ENCODE measurements at places on chromosomes 2 and 18.

GRCh38 chr18:75112186-75113096, 96.5 kb downstream of the PTGR3 start:
- DNase-seq = no peak

GRCh38 chr2:176101842-176102241, 2.2 kb downstream of the HOXD12 start:
- no peak for DNase-seq

DNA sequence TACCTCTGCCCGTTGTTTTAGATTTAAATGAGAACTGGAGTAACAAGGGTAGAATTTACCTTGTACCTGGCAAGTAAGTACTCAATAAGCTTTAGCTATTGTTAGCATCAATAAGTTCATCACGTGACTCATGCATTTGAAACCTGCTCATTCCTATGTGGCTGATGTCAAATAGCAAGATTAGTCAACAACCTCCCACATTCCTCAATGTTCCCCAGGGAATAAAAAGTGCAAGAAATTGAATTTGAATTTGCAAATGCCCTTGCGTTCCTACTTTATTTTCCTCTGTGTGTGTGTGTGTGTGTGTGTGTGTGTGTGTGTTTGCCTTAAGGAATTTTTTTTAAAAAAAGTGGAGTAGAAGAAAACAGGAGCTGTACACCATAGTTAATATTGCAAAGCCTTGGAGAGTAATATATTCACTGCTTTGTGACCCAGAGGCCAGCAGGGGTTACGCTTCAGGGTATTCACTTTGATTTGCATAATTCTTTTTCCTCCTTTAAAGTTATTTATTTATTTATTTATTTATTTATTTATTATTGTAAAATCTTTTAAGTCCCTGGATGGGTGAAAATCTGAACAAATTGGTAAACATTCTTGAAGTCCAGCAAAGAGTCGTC, 43.9 kb upstream of the DNAH7 start:
- no peak for DNase-seq

DNA sequence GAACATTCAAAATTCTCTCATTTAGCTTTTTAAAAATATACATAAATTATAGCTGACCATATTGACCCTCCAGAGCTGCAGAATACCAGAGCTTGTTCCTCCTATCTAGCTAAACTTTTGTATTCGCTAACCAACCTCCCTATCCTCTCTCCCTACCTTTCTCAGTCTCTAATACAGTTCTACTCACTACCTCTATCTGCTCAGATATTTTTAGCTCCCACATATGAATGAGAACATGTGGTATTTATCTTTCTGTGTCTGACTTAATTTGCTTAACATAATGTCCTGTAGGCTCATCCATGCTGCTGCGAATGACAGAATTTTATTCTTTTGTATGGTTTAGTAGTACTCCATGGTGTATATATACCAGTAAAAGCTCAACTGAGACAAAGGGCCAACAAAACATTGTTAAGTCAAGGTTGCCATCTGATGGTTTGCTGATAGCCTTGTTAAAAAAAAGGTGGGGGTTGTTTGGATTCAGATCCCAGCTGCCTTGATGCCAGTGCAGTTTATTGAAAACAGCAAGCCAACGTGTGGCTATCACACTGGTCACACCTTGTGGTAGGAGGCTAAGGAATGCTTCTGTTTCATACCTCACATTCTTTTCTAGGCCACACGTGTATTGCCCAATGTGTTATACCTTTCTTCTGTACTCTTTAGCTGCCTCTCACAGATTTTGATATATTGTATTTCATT, 101.5 kb downstream of the VWA3B start:
- no peak for DNase-seq

DNA sequence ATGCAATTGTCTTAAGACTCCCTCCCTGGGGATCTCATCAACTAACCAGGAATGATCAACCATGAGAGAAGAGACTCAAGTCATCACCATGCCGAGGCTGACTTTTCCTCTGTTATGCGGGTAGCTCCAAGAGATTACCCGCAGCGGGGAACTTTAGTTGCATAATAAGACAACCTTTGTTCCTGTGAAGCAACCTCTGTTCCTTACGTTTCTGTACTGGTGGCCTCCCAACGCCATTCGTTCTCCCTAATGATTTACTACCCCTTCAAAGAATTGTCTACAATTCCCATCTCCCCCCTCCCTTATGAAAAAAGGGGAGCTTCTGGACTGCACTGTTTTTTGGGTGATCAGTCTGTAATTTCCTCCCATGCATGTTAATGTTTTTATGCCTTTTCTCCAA, 66.1 kb upstream of the LRPPRC start:
- no peak for DNase-seq

GRCh38 chr2:174997110-174997509, 8.1 kb downstream of the CHN1 start:
- no peak for DNase-seq

GRCh38 chr2:177889818-177890460, 182.6 kb downstream of the PDE11A start:
- no peak for DNase-seq

- DNase-seq = no peak
These were observed 42.4 kb upstream of the MTIF2 start for GRCh38 chr2:55311444-55311870.

- no peak for DNase-seq
These were observed 465.5 kb downstream of the XIRP2 start for GRCh38 chr2:167353605-167354280.

DNA sequence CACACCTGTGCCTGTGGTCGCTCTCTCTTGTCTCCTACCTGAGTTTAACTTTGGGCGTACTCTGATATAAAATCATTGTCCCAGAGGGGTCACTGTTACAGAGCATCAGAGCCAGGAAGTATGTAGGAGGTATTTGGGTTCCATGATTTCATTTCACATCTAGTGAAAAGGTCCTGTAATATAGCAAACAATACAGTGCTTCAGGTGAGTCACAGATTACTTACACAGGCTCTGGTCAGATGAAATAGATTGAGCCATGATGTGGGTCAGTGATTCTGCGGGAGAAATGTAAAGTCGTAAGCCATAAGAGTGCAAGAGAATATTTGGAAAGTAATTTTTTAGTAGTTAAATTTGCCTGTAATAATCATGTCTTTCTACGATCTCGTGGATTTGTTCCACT, 70.2 kb downstream of the SOCS6 start:
- no peak for DNase-seq

DNA sequence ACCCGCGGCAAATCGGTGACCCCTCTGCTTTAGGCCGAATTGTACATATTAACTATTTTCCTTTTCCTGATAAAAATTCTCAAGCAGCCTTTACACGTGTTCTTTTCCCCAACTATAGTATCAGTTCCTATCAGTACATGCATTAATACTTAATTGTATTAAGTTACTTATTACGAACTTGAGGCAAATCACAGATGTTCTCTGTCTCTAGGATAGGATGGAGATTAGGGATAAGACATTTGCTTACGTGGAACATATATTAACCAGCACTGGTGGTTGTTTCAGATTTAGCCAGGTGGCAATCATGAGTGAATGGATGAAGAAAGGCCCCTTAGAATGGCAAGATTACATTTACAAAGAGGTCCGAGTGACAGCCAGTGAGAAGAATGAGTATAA, 675 bp downstream of the GEMIN6 start:
- no peak for DNase-seq

DNA sequence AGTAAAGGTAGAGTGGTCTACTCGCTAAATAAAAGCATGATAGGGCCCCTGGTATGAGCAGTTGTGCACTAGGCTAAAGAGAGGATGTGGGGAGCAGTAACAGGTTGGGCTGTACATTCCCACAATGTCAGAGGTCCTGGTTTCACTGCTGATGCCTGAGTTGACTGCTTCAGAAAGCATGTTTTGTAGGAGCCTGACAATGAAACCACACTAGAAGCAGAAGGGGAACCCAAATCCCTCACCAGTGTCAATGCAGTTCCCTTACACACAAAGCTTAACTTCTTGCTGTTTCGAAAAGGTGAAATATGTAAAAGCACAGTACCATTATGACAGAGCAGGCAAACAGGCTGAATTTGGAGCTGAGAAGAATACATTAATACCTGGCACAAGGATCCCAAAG, 291.7 kb upstream of the KYNU start:
- no peak for DNase-seq

DNA sequence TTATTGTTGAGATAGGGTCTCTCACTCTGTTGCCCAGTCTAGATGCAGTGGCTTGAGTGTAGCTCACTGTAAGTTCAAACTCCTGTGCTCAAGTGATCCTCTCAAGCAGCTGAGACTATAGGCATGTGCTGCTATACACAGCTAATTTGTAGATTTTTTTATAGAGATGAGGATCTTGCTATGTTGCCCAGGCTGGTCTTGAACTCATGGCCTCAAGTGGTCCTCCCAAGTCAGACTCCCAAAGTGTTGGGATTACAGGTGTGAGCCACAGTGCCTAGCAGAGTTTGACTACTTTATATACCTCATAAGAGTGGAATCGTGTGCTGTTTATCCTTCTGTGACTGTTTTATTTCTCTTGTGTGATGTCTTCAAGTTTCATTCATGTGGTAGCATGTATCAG, 60.3 kb downstream of the TANC1 start:
- DNase-seq = no peak

- DNase-seq = no peak
These were observed 49.2 kb downstream of the DIPK1C start for GRCh38 chr18:74407888-74408287.

GRCh38 chr18:36120297-36120696, 8.8 kb downstream of the SLC39A6 start:
- DNase-seq = no peak

GRCh38 chr2:38116762-38117161, 40.8 kb upstream of the CYP1B1 start:
- no peak for DNase-seq

- DNase-seq = no peak
These were observed 1224.8 kb upstream of the ZEB2 start for GRCh38 chr2:145744541-145745386.

- no peak for DNase-seq
These were observed 299.5 kb upstream of the SOX11 start for GRCh38 chr2:5392658-5393057.

- DNase-seq = no peak
These were observed 47.8 kb downstream of the LRRTM1 start for GRCh38 chr2:80256782-80257167.

DNA sequence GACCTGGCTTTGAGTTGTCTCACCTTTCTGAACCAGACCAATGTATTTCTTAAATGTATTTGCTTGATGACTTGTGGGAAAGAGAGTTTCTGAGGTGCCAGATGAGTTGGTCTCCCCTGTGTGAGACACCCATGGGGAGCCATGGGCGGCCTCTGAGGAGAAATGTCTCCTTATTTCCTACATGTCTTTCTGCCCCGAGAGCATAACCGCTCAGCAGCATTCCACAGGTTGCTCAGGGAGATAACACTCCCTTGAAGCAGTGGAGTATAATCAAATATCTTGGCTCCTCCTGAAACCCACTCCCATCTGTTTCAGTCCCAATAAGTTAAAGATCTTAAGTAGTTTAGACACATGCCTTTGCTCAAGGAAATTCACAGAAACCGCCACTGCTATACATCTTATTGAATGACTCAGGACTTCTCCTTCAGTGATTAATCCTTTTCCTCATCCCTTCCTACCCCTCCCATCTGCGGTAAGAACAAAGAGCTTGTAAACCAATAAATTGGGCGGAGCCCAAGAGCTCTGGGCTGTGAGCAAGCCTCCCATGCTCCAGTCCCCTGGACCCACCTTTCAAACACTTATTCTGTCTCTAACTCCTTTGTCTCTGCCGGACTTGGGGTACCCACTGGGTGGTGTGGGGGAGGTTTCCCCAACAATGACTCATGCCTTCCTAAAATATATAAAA, 285.5 kb upstream of the LRRTM4 start:
- DNase-seq = no peak

DNA sequence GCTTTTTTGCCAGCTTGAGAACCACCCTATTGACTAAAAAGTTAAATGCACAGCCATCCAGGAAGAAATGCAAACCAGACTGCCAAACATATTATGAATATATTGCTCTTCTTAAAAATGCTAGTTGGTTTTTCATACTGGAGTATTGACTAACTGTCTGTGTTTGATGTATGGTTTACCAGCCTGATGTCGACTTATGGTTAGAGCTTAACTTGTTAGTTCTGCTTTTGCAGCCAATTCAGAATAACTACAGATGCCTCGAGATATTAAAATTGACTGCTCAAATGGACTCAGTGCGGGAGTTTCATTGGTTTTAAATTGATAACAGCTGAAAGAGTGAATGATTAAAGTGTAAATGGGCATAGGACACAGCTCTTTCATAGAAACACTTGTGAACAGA, 369.8 kb downstream of the ARHGAP15 start:
- no peak for DNase-seq

DNA sequence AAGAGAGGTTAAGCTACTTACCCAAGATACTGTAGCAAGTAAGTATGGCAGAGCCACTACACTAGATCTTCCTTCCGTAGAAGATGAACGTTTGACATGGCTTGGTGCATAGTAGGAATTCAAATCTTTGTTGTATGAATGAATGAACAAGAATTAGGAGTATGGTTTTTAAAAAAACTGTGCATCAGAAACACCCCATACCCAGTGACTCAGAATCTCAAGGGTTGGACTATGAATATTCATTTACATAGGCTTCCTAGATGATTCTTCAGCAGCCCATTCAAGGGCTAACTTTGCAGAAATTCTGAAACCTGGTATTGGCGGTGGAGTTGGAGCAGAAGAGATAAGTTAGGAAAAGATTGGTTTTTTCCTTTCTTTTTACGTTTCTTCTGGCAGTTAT, 5.4 kb downstream of the ACTR3 start:
- DNase-seq = no peak

DNA sequence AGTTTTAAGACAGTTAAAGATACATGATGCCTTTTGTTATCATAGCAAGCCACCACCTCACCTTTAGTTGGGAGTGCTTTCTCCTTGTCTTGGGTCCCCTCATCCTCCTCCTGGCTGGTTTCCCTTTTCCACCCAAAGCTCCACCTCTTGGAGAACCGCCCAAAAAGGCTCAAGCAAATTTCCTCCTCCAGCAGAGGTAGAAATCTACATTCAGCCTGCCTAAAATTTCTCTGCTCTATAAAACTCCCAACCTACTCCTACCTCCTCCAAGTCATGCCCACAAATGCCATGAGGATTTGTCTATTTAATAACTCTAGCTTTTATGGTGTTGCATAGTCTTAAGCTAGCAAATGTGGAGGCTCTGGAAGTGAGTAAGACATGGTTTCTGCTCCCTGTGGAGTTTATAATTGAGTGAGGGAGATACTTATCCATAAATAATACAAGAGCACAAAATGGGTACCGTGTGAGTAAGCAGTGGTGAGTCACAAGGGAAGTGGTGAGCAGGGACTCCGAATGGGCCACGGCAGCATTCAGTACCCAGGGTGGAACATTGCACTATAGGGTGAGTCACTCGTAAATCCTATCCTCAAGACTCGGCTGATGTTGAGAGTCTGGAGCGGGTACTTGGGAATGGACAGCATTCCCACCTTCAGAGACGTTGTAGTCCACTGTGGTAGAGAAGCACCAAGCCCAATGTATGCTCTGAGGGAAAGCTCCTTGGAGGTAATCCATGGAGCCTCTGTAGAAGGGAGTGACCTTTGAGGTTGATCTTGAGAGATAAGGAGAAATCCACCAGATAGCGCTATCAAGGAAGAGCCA, 146.3 kb downstream of the RTN4 start:
- peak; percentile 23 for DNase-seq

GRCh38 chr18:71405169-71405809, 1116.4 kb downstream of the SOCS6 start:
- no peak for DNase-seq
